Head of caudate nucleus (tissue), 42 donors: ENCODE measurements at places on chromosomes 7 and 10.

GRCh38 chr10:103668351-103669242, 175.1 kb downstream of the NEURL1 start:
- peak; percentile 61 for DNase-seq

DNA sequence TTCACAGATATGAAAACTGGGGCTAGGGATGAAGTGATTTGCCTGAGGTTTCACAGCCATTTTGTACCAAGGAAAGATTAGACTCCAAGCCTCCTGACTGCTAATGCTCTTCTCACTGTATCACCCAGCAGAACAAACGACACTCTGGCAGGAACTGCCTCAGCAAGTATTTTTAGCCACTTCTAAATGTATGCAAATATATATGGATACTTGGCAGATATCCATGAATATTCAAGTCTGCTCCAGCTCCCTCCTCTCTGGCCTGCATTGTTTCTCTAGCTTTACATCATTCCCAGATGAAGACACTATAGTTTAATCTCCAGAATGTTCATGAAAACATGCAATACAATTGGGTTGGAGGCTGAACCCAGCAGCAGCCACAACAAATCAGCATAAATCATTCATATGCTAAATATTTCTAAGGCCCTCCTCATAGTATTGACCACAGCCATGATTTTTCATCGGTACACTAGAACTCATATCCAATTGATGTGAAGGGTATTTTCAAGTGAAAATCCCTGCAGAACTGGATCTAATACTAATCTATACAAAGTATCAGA, 65.5 kb downstream of the HPSE2 start:
- DNase-seq: no peak

DNA sequence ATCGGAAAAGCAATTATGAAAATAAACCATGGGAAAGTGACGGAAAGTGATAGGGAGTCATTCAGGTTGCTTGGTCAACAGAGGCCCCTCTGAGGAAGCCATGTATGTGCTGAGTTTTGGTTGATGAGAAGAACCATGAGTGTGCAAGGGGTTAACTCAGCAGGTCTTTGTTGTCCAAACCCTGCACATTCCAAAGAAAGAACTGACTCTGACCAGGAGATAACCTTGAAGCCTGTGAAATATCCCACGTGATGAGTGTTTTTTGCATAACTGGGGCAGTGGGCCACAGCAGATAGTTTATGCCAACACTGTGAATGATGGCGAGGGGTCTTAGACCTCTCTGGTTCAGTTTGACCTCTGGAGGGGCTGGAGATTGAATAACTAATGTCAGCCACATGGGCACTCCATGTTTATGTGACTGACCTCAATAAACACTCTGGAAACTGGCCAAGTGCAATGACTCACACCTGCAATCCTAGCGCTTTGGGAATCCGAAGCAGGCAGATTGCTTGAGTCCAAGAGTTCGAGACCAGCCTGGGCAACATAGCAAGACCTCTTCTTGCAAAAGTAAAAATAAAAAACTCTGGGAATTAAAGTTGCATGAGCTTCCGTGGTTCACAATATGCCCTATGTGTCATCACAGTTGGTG, 154.0 kb upstream of the FOXK1 start:
- no peak for DNase-seq

DNA sequence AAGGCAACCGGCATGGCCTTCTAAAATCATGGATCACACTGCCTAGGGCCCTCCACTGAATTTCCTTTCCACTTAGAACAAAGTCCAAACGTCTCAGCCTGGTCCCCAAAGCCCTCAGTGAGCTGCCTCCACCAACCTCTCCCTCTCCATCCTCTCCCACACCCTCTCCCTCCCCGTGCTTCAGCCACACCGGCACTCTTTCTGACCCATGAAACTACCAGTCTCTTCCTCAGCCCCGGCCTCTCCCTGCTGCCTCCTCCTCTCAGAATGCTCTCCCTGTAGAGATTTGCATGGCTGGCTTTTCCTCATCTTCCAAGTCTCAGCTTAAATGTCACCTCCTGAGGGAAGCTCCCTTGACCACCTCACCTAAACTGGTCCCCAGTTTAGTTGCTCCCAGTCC, 219.0 kb upstream of the ZMIZ1 start:
- DNase-seq: no peak

DNA sequence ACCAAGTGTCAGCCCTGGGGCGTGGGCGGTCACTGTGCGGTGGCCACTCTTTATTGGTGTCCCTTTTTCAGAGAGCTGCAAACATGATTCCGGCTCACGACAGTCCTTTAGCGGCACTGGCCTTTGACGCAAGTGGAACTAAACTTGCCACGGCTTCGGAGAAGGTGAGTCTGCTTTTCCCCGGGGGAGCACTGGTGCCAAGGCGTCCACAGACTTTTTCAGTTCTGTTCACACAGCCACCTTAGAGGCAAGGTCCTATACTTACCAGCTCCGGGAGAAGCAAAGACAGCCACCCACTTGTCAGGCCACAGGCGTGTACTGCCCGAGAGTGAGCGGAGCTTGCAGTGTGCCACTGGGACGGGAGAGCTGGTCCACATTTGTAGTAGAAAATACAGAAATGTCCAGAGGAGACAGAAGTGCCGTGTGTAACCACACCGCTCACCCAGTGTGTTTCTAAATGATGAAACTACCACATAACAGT, 27.9 kb downstream of the WIPI2 start:
- no peak for DNase-seq

DNA sequence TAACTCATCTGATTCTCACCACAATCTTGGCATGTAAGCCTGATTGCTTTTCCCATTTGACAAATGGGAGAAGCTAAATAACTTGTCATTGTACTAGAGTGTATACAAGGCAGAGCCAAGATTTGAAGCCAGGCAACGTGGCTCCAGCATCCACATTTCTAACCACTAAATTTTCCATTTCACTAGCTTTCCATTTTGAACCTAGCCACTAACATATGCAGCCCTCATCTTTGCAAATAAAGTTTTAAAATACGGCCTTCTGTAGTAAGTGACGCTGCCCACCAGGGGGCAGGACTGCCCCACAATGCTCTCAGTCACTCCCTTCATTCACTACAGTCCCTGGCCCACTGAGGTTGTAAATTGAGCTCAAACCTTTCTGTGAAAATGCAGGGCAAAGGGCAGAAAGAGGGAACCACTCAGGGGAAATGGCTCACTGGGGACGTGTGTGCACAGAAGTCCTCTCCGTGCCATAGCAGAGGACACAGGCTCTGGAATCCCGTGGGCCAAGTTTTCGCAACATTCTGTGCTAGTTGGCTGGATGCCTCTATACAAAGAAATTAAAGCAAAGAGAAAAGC, 315.7 kb downstream of the TNS3 start:
- peak; percentile 47 for DNase-seq

DNA sequence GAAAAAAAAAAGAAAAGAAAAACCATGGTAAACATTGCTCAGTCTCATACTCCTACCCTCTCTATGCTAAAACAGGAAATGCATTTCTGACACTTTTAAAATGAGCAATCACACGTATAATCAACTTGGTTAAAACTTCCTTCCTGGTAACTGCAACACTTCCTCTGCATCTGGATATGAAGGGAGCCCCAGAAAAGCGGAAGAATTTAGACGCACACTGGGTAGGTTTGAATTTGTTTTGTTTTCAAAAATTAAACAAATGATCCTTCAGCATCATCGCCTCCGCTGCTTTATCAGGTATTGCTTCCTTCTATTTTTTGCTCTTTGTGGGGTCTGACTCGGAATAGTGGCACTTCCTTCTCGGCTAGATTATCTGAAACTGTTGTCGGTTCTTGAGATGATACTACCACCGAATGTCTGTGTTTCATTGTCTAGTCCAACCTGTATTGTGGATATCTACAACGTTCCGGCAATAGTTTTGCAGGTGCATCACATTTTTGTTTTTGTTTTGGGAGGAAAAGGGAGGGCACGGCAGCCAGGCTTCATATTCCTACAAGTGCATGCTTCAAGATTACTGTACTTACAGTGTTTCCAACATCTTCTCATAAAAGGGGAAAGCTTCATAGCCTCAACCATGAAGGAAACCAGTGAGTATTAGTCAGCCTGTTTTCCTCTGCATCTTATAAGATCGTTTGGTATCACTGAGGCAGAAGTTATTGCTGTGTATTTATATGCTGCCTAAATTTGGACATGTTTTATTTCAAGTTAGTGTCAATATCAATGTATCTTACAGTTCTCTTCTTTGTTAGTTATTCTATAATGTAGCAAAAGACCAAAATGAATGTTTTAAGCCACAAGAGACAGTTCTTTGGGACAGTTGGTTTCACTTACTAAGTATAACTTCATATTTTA, at the start of gene PIK3CG:
Gene PIK3CG (plus strand): TSS at position 153 of the 912 bp plus-strand sequence. CDS start 2,280 bp downstream, outside the sequence.
- no peak for DNase-seq

- DNase-seq: no peak
These were observed 5.7 kb upstream of the GSTK1 start for GRCh38 chr7:143257501-143257900.
